Brain pericyte (primary cell): ENCODE measurements at places on chromosomes 3 and 15.

GRCh38 chr3:160919942-160920341 lies 163.9 kb downstream of the PPM1L start:
- DNase-seq, result no peak

- DNase-seq, result no peak
Measured at GRCh38 chr15:61227950-61228936, 859 bp downstream of the RORA start.

GRCh38 chr15:36694574-36694973 lies 115.1 kb downstream of the CDIN1 start:
- no peak for DNase-seq

- no peak for DNase-seq
Measured at GRCh38 chr15:70299931-70300869, 202.5 kb upstream of the TLE3 start.

- no peak for DNase-seq
Measured at GRCh38 chr3:119145500-119146167, at the start of gene TEX55. Gene TEX55, plus strand, starts transcription at chr3:119146165. Its CDS starts 25 bp downstream, at chr3:119146190.

DNA sequence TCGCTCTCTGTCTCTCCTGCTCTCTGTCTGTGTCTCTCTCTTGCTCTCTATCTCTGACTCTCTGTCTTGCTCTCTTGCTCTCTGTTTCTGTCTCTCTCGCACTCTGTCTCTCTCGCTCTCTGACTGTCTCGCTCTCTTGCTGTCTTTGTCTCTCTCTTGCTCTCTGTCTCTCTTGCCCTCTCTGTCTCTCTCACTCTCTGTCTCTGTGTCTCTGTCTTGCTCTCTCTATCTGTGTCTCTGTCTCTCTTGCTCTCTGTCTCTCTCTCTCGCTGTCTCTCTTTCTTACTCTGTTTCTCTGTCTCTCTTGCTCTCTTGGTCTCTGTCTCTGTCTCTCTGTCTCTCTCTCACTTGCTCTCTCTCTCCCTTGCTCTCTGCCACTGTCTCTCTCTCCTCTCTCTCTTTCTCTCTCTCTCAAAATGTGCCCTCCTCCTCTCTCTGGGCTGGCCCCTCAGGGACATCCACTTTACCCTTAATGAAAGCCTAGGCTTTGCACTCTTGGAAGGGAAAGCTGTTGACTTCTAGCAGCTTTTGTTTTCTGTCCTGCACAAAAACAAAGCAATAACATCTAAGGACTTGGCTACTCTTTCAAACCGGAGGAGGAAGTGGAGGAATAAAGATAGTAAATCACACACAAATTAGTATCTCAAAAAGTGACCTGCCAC lies 73.9 kb upstream of the NR2E3 start:
- DNase-seq, result no peak

DNA sequence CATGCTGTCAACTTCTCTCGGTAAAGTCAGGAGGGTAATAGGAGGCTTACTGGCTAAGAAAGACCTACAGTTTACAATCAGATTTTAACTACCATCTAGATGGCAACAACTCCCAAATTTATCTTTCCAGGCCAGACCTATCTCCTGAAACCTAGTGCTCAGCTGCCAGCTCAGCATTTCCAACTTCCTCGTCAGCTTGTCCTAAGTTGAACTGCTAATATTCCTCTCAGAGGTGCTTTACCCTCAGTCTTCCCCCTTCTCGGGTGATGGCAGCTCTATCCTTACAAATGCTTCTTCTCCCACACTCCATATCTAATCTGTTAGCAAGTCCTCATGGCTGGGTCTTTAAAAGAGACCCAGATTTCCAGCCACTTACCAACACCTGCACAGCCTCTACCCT lies 36.9 kb upstream of the UBE2E2 start:
- DNase-seq, result no peak

DNA sequence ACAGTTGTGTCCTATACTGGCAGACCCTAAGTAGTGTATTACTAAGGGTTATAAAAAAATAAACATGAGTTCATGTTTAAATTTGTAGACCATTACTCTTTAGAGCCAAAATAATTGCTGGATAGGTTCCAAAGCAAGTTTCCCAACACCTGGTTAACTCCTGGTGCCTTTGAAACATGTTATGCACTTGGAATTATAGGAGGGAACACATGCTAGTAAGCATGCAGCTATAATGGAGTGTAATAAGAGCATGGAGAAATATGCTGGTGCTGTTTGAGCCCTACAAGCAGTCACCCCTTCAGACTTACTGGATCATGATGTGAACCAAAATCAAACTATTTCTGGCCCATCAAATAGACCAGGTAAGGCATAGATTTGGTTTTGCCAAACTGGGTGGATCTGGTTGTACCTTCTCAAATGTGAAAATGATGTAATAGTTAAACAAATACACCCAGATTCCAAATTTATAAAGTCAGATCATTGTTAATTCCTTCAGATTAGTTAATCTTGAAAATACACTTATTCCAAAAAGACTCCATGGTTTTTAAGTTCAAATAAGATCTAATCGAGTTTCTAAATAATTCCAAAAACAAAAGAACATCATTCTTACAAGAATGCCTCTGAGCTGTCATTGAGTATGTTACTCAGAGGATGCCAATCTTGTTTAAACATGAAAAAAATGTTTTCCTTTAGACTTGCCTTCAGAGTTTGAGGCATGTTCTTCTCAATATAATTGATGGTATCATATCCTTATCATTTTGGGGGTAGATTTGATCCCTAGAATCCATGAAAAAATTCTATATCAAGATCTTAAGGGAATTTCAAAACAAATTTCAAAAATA lies 69.3 kb downstream of the LRRC28 start:
- DNase-seq, result no peak
